ENCODE measurements at places on chromosomes 7 and 10.

DNA sequence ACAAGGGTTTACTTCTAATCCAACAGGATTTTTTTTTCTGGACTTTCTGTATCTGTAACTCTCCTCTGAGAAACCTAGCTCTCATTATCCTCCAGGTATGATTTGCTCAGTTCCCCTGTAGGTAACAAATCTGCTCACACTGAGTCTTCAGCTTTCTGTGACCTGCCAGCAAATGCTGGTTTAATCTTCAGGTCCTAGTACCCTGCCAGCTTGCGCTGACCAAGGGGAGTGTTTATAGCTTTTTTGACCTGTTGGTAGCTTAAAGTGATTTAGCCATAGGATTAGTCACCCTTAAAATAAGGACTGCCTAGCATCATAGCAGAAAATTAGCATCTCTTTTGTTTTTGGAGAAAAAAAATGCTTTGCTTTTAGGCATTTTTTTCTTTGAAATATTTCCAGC is 22.4 kb downstream of the SND1 start:
- DNase-seq = no peak

- no peak for DNase-seq
Observed at GRCh38 chr10:5557799-5558771, 33.3 kb downstream of the CALML3 start.

- no peak for DNase-seq
Observed at GRCh38 chr10:76017733-76018433, 586.5 kb downstream of the LRMDA start.

- no peak for DNase-seq
Observed at GRCh38 chr7:102291056-102291915, 4.6 kb downstream of the SH2B2 start.

DNA sequence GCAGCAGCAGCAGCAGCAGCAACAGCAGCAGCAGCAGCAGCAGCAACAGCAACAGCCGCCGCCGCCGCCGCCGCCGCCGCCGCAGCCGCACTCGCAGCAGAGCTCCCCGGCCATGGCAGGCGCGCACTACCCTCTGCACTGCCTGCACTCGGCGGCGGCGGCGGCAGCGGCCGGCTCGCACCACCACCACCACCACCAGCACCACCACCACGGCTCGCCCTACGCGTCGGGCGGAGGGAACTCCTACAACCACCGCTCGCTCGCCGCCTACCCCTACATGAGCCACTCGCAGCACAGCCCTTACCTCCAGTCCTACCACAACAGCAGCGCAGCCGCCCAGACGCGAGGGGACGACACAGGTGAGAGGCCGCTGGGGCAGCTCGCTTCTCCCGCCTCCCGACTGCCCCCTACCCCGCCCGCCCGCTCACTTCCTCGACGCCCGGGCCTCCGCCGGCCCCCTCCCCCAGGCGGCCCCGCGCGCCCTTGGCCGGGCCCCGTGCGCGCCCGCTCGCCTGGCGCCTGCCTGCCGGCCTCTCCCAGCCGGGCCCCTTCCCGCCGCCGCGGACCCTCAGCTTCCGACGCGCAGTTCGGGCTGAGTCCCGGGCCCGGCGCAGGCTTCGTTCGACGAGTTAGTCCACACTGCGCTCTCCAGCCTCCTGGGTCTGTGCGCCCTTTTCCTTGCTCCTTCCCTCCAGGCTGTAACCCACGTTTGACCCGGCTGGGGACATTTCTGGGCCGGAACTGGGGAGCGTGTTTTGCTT is 882 bp downstream of the DLX6 start:
- no peak for DNase-seq

DNA sequence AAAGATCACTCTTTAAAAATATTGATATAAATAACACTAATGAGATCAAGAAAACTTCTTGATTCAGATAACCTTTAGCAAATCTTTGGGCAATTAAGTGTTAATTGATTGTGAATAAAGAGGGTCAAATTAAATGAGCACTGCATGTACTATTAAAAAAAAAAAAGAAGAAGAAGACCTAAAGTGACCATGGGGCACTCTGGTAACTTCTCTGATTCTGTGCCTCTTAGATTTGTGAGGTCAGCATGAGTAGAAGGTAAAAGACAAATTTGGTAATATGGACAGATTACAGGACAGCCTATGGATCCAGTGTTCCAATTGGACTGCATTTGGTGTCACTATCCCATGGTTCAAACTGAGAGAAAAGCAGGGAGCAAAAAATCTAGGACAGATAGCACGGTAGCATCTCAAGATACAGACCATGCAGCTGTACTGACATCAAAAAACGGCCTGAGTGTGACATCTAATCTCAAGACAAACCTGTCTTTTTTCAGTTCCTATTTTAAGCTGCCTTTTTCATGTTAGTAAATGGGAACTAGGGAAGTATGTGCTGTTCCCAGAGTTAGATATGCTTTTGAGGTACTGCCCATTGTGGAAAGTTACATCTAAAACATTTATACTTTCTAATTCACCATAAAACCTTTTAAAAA is 128.0 kb downstream of the KCND2 start:
- DNase-seq = no peak

DNA sequence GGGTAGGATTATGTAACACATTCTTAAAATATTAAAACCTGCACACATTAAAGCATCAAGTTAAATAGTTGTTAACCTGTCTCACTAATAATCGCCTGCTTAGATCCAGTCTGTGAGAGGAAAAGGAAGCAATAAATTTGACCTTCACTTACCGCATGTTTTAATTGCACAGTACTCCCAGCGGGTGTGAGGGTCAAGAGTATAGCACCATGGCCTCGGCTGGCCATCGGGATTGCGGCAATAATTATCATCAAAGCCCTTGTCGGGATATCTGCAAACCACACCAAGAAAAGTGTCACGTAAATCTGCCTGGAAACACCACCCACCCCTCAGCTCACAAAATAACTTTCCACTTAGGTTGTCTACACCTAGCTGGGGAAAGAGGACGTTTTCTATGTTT is 26.6 kb downstream of the HGF start:
- no peak for DNase-seq

- no peak for DNase-seq
Observed at GRCh38 chr10:123367195-123367594, 213.0 kb downstream of the BUB3 start.

DNA sequence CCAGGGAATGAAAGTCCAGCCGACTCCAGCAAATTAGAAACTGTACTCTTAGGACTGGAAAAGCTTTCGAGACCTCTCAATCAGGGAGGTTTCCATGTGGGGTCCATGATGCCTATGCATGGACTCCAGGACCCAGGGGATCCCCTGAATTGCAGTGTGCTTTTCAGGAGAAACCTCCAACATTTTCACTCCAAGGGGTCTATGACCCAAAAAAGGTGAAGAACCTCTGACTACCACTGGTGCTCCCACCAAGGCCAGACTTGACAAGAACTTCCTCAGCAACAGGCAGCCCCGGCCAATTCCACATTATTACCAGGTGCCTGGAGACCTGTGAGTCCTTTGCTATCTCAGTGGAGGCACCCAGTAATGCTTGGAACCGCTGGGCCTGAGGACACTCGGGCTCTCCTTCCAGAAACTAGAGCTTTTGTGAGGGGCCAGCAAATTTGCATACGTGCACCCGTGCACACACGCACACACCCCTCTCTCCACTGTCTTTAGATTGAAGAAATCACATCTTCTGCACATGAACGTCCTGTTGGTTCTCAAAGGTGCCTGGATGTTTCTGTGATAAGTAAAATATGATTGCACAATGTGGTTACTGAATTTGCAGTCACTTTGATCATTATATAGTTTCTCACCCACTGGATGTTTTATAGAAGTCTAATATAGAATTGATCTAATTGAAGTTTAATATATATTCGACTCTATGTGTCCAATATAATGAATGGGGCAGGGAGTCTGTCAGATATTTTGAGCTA is 54.7 kb downstream of the SYPL1 start:
- no peak for DNase-seq

- DNase-seq = no peak
Observed at GRCh38 chr7:33547880-33548279, 357.5 kb upstream of the BMPER start.

GRCh38 chr10:34959786-34960185 is 130.4 kb downstream of the CUL2 start:
- DNase-seq = no peak

GRCh38 chr7:114970308-114970707 is 48.4 kb downstream of the MDFIC start:
- no peak for DNase-seq

GRCh38 chr7:54560723-54561122 is 18.5 kb downstream of the VSTM2A start:
- no peak for DNase-seq

DNA sequence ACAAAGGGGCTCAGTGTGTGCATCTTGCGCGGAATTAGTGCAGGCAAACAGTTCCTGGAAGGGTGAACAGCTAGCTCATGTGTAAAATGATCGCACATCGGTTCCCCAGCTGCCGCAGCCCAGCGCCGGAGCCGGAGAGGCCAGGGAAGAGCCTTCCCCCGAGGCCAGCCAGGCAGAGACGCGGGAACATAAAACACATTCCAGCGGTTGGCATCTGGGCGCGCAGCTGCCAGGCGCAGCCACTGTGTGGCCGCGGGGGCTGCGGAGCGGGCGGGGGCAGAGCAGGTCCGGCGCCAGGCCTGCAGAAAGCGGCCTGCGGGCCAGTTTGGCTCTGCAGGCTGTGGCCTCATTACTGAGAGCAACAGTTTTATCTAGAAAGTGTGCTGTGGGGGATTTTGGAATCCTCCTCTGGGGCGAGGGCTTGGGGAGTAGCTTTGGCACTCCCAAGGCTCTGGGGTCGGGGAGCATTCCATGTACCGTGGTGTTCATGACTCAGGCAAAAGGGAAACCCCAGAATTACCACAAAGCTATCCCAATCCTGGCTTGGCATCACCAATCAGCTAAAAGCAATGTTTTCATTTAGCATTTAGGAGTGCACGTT is 74.3 kb downstream of the SAMD9 start:
- no peak for DNase-seq

- no peak for DNase-seq
Observed at GRCh38 chr7:18693816-18694215, 198.3 kb downstream of the HDAC9 start.

DNA sequence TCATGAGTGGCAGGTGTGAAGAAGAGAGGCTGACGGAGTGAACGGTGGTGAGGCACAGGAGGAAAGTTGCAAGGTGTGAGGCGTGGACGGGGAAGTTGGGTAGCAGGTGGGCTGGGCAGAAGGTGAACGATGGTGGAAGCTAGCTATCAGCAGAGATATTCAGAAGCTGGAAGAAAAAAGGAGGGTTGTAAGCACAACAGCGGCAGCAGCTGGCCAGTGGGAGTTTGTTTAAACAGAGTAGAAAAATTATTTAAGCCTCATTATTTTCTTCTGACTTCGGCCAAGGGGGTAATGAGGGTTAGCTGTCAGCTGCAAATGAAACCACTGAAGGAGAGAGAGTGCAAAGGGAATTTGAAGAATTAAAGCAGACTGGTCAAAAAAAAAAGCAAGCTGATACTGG is 62.1 kb upstream of the PRKAR2B start:
- DNase-seq = no peak

- no peak for DNase-seq
Observed at GRCh38 chr7:39661960-39662359, 38.6 kb downstream of the RALA start.

DNA sequence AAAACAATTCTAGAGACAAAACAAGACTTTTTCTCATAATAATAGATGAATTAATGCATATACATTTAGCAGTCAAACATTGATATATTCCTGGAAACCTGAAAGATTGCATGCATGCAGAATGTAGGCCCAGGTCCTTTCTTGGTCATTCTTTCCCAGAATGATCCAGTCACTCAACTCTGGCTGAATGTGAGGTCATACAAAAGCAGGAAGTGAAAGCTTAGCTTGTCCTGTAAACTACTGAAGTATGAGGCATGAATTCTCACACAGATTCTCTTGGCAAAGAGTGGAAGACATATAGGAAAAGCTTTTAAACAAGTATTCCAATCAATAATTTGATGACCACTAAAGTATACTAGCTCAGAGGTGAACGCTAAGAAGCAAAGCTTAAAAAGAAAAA is 253.9 kb downstream of the PPP1R3A start:
- no peak for DNase-seq

- no peak for DNase-seq
Observed at GRCh38 chr7:48088559-48089045, 463 bp upstream of the UPP1 start.

DNA sequence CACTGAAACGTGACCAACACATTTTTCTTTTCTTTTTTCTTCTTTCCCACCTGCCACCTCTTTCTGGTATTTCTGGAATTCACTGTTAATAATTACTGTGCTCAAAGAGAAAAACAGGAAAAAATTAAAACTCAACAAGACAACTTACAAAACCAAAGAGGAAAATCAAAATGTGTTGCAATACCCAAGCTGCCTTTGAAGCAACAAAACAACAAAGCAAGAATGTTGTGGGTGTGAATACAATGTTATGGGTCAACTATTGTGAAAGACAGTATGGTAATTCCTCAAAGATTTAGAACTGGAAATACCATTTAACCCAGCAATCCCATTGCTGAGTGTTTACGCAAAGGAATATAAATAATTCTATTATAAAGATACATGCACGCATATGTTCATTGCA is 415.1 kb downstream of the GFRA1 start:
- DNase-seq = no peak

DNA sequence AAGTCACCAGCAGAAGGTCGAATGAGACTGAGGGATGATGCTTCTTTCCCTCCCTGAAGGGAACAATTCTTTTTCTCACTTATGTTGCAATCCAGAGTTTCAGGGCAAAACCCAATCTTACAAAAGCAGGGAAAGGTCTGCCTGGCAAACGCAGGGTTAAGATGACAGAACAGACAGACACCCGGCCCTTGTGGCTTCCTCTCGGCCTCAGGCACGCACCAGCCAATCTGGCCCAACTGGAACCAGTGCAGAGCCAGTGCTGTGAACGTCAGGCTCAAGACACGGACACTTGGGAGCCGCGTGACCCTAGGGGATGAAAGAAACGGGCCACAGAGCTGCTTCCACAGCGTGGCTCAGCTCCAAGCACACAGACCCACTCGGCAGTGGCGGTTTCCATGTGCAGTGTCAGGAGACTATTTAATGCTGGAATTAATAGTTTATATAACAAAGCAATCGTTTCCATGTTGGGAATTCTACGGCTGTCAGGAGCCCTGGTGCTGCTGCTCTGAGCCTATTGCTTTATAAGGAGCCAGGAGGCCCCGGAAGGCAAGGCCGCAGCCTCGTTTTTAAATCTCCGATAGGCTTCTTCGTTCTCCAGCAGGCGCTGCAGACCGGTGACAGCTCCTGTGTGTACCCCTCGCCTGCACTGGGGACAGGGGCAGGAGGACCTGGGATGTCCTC is 198.4 kb downstream of the DIP2C start:
- no peak for DNase-seq

All from T follicular helper cell (primary cell).